ENCODE measurements at places on chromosomes 5 and 9. TPM values are rescaled to one million over a fixed set of nuclear protein-coding genes. Genes with fewer than 3 reads are reported as not detected.

COL5A1 gene
- 1,552 TPM for total RNA-seq

NDST1 gene
- 118 TPM for total RNA-seq

IL4 gene
- not detected for total RNA-seq

EGFL7 gene
- total RNA-seq, result 6.9 TPM

PKD2L2 gene
- total RNA-seq, result not detected

AK1 gene
- 65.8 TPM for total RNA-seq
